ENCODE measurements at places on chromosomes 12 and 14. TPM values are rescaled to one million over a fixed set of nuclear protein-coding genes. Genes with fewer than 3 reads are reported as not detected.

The WSCD2 gene
- total RNA-seq = not detected

The FSCB gene
- not detected for total RNA-seq

The CISTR gene
- not detected for total RNA-seq

The ZFHX2 gene
- total RNA-seq = 0.17 TPM

The PRPF39 gene
- 14.3 TPM for total RNA-seq

The C12orf60 gene
- 1.3 TPM for total RNA-seq

The LMBR1L gene
- 32.1 TPM for total RNA-seq

The AKAP3 gene
- total RNA-seq = 0.67 TPM

The GUCY2C gene
- not detected for total RNA-seq

The MIPOL1 gene
- 7.6 TPM for total RNA-seq

The GZMH gene
- total RNA-seq = not detected

The ASB2 gene
- 0.15 TPM for total RNA-seq

The CDK4 gene
- 202 TPM for total RNA-seq

The IL31 gene
- not detected for total RNA-seq

The GDF3 gene
- not detected for total RNA-seq

The KITLG gene
- 22.4 TPM for total RNA-seq

The RAN gene
- total RNA-seq = 535 TPM

The MUCL1 gene
- not detected for total RNA-seq

The VWF gene
- 0.50 TPM for total RNA-seq

The RHOF gene
- total RNA-seq = 26.8 TPM

The BMP4 gene
- 7.4 TPM for total RNA-seq

The SIX1 gene
- total RNA-seq = 48.8 TPM

The DLGAP5 gene
- 48.5 TPM for total RNA-seq

Data from bronchus fibroblast of lung (primary cell).